ENCODE measurements at places on chromosomes 13 and 19. TPM values are rescaled to one million over a fixed set of nuclear protein-coding genes. Genes with fewer than 3 reads are reported as not detected.

- no peak overlapping the region for H3K27ac ChIP-seq
- no peaks in the 10 kb centered on the region for H3K27me3 ChIP-seq
- no peak for DNase-seq
- no peaks in the 10 kb centered on the region for H3K36me3 ChIP-seq
- peaks cover 4% of the 10 kb centered on the region for H3K4me1 ChIP-seq
Observed at GRCh38 chr13:45473627-45474026, 8.9 kb downstream of the COG3 start.

ZNF578 gene
- 1.8 TPM for polyA plus RNA-seq

- H3K4me3 ChIP-seq: no peak overlapping the region
- DNase-seq: no peak
- no peaks in the 10 kb centered on the region for H3K27me3 ChIP-seq
- H3K36me3 ChIP-seq: no peaks in the 10 kb centered on the region
- H3K27ac ChIP-seq: no peak overlapping the region
Observed at GRCh38 chr19:16640951-16641350, 12.9 kb upstream of the MED26 start.

DNA sequence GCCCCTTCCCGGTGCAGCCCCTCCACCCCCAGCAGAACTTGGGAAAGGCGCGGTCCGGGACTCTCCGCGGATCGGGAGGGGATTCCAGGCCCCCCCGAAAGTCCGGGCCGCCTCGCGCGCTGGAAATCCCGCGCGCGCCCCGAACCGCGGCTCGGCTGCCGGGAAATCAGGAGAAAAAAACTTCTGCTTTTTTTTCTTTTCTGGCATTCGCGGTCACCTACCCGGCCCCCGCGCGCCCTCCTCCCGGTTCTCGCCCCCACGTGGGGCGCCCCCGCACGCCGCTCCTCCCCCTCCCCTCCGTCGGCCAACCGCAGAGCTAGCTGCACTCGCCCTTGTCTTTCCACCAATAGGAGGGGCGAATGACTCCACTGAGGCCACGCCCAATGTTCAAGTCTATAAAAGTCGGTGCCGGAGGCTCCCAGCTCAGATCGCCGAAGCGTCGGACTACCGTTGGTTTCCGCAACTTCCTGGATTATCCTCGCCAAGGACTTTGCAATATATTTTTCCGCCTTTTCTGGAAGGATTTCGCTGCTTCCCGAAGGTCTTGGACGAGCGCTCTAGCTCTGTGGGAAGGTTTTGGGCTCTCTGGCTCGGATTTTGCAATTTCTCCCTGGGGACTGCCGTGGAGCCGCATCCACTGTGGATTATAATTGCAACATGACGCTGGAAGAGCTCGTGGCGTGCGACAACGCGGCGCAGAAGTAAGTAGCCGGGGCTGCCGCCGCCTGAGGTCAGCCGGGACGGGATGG, at the start of gene GADD45B:
Gene GADD45B (plus strand): TSS at position 426 of the 749 bp plus-strand sequence. CDS start 232 bp downstream, at position 658.
- peak within 1 kb of the TSS; percentile 62 for H3K27ac ChIP-seq
- no peaks in the 10 kb centered on the region for H3K36me3 ChIP-seq
- peak within 1 kb of the TSS; percentile 86 for H3K4me3 ChIP-seq
- peak; percentile 99 for DNase-seq
- peaks cover 7% of the 10 kb centered on the region for H3K4me1 ChIP-seq

DNA sequence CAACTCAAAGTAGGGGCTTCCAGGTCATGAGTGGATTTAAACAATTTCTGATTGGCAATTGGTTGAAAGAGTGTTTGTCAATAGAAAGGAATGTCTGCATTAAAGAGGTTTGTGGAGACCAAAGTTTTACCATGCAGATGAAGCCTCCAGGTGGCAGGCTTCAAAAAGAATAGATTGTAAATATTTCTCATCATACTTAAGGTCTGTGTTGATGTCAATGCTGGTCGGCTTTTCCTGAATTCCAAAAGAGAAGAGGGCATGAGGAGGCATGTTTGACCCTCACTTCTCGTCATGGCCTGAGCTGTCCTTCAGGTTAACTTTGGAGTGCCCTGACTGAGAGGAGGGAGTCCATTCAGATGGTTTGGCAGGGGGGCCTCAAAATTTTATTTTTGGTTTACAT, 125.4 kb upstream of the RFC3 start:
- no peak overlapping the region for H3K27ac ChIP-seq
- no peaks in the 10 kb centered on the region for H3K36me3 ChIP-seq
- H3K4me3 ChIP-seq: no peak overlapping the region

GRCh38 chr19:31578326-31578725, 229.1 kb upstream of the TSHZ3 start:
- DNase-seq: no peak
- H3K4me1 ChIP-seq: peaks cover 1% of the 10 kb centered on the region
- H3K27me3 ChIP-seq: no peaks in the 10 kb centered on the region
- no peak overlapping the region for H3K27ac ChIP-seq

- DNase-seq: no peak
- no peaks in the 10 kb centered on the region for H3K27me3 ChIP-seq
- H3K27ac ChIP-seq: no peak overlapping the region
Observed at GRCh38 chr19:55667511-55667910, 7.5 kb upstream of the EPN1 start.

DNA sequence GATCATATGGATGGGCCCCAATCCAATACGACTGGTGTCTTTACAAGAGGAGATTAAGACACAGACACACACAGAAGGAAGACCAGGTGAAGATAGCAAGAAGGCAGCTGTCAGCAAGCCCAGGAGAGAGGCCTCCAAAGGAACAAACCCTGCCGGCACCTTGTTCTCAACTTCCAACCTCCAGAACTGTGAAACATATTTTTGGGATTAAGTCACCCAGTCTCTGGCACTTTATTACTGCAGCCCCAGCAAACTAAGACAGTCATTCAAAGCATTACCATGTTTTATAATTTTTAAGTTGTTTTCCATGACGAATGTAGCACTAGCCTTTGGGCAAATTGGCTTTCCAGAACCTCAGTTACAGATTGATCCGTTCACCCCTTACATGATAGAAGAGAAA, 11.3 kb downstream of the STARD13 start:
- peaks cover 17% of the 10 kb centered on the region for H3K4me1 ChIP-seq
- H3K36me3 ChIP-seq: no peaks in the 10 kb centered on the region
- no peak overlapping the region for H3K4me3 ChIP-seq
- no peak for DNase-seq
- no peaks in the 10 kb centered on the region for H3K27me3 ChIP-seq

ZNF844 gene
- polyA plus RNA-seq: 17.9 TPM

SOX1 gene
- polyA plus RNA-seq: not detected

CEACAM16 gene
- not detected for polyA plus RNA-seq

GRCh38 chr13:84192125-84192524, 309.9 kb upstream of the SLITRK1 start:
- no peak for DNase-seq
- no peaks in the 10 kb centered on the region for H3K27me3 ChIP-seq
- no peaks in the 10 kb centered on the region for H3K4me1 ChIP-seq

CACTIN gene
- polyA plus RNA-seq: 28.8 TPM

DNA sequence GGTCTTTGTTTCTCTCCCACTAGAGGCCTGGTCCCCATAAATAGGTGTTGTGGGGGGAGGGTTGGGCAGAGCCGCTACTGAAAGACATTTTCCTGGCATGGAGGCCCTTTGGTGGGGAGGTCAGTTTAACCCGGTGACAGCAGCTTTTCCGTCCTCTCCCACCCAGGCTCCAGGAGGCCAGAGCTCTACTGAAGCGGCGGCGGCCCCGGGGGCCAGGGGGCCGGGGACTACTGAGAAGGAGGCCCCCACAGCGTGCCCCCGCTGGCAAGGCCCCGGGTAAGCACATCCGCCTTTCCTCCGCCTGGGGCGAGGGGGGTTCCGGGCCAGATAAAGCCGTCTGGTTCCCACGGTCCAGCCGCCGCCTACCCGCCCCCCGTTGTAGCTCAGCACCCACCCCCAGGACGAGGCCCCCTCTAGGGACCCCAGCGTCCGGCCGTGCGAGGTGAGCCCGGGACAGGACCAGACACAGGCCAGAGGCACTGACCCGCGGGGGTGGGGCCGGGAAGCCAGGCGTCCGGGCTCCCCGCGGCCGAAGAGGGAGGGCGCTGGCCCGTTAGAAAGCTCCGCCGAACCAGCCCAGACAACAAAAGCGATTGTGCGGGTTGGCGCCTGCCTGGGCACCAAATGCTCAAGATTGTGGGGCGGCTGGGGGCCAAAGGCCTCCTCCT, 1.1 kb upstream of the LTBP4 start:
- no peaks in the 10 kb centered on the region for H3K36me3 ChIP-seq
- H3K4me3 ChIP-seq: peak overlapping the region; percentile 23
- H3K4me1 ChIP-seq: peaks cover 9% of the 10 kb centered on the region
- peak; percentile 69 for DNase-seq
- no peaks in the 10 kb centered on the region for H3K27me3 ChIP-seq

DNA sequence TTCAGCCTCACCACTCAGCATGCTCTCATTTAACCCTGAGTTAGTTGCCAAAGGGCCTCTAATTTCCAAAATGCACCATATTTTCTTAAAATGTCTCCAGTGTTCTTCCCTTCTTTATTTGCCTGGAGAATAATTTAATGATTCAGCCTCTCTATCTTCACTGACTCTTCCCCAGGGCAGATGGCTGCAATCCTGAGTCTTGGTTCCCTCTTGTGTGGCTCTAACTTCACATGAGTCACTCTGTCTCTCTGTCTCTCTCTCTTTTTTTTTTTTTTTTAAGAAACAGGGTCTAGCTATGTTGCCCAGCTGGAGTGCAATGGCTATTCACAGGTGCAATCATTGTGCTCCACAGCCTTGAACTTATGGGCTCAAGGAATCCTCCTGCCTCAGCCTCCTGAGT, 251.4 kb downstream of the VWA8 start:
- no peak overlapping the region for H3K27ac ChIP-seq
- no peaks in the 10 kb centered on the region for H3K27me3 ChIP-seq
- H3K36me3 ChIP-seq: no peaks in the 10 kb centered on the region
- peaks cover 6% of the 10 kb centered on the region for H3K4me1 ChIP-seq
- DNase-seq: no peak

CYP2A6 gene
- polyA plus RNA-seq: 1.2 TPM
